ENCODE measurements at places on chromosomes 16 and 17. TPM values are rescaled to one million over a fixed set of nuclear protein-coding genes. Genes with fewer than 3 reads are reported as not detected.

GRCh38 chr16:50313596-50314478, 47.5 kb downstream of the ADCY7 start:
- H3K4me1 ChIP-seq: peaks cover 28% of the 10 kb centered on the region
- H3K36me3 ChIP-seq: peaks cover 5% of the 10 kb centered on the region
- no peaks in the 10 kb centered on the region for H3K27me3 ChIP-seq

DNA sequence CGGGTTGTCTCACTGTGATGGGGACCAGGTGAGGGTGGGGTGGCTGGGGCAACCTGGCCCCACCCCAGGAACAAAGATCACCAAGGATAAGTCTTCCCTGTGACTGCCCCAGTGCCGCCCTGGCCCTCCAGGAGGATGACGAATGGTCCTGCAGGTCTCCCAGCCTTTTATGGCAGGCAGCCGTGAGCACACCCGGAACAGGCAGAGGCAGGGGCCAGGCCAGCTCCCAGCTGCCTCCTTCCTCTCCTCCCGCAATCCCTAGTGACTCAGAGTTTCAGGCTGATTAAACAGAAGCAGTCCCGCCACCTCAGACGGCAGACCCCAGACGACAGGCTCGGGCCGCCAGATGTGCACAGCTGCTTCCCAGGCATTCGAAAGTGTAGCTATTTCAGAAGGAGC, 13.3 kb downstream of the JUP start:
- no peak overlapping the region for H3K27ac ChIP-seq
- no peak overlapping the region for H3K4me3 ChIP-seq
- no peaks in the 10 kb centered on the region for H3K4me1 ChIP-seq
- no peak for DNase-seq
- no peaks in the 10 kb centered on the region for H3K36me3 ChIP-seq
- peaks cover 5% of the 10 kb centered on the region for H3K27me3 ChIP-seq

DNA sequence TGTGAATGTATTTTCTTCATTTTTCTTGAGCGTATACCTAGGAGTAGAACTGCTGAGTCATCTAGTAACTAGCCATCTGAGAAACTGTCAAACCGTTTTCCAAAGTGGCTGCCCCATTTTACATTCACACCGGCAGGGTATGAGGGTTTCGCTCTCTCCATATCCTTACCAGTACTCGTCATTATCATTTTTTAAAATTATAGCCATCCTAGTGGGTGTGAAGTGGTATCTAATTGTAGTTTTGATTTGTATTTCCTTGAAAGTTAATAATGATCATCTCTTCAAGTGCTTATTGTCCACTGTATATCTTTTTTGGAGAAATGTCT, 6.0 kb downstream of the RNF157 start:
- H3K36me3 ChIP-seq: peaks cover 8% of the 10 kb centered on the region
- no peak for DNase-seq
- H3K4me1 ChIP-seq: peaks cover 29% of the 10 kb centered on the region
- no peaks in the 10 kb centered on the region for H3K27me3 ChIP-seq
- peak overlapping the region; percentile 97 for H3K27ac ChIP-seq

- peaks cover 37% of the 10 kb centered on the region for H3K4me1 ChIP-seq
- H3K4me3 ChIP-seq: no peak overlapping the region
- peaks cover 4% of the 10 kb centered on the region for H3K36me3 ChIP-seq
- no peak for DNase-seq
Observed at GRCh38 chr17:59627770-59628171, 8.1 kb downstream of the CLTC start.

DNA sequence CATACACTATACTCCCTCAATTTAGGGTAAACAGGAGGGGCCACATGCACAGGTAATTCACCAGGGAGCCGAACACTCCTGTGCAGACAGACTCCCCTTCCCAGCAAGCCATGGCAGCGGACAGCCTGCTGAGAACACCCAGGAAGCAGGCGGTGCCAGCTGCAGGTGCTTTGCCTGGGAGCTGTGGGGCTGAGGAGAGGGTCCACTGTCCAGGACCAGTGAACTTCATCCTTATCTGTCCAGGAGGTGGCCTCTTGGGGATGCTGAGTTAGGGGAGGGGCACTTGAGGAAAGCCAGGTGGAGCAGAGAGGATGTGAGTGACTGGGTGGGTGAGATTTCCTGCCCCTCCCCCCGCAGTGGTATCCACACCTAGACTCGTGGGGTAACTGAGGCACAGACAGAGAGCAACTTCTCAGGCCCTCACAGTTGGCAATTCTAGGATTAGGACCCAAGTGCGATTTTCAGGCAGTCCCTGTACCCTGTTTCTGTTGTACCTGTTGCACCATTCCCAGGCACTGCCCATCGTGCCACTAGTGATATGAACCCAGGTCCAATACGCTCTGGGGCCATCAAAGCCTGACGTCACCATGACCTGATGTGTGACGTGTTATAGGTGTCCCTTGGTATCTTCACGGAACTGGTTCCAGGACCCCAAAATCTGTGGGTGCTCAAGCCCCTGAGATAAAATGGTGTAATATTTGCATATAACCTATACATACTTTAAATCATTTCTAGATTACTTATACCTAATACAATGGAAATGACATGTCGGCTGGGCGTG, 1.2 kb downstream of the GRN start:
- peak; percentile 28 for DNase-seq
- peak overlapping the region; percentile 92 for H3K4me3 ChIP-seq
- peaks cover 10% of the 10 kb centered on the region for H3K27me3 ChIP-seq
- peak overlapping the region; percentile 82 for H3K27ac ChIP-seq
- peaks cover 29% of the 10 kb centered on the region for H3K4me1 ChIP-seq

DNA sequence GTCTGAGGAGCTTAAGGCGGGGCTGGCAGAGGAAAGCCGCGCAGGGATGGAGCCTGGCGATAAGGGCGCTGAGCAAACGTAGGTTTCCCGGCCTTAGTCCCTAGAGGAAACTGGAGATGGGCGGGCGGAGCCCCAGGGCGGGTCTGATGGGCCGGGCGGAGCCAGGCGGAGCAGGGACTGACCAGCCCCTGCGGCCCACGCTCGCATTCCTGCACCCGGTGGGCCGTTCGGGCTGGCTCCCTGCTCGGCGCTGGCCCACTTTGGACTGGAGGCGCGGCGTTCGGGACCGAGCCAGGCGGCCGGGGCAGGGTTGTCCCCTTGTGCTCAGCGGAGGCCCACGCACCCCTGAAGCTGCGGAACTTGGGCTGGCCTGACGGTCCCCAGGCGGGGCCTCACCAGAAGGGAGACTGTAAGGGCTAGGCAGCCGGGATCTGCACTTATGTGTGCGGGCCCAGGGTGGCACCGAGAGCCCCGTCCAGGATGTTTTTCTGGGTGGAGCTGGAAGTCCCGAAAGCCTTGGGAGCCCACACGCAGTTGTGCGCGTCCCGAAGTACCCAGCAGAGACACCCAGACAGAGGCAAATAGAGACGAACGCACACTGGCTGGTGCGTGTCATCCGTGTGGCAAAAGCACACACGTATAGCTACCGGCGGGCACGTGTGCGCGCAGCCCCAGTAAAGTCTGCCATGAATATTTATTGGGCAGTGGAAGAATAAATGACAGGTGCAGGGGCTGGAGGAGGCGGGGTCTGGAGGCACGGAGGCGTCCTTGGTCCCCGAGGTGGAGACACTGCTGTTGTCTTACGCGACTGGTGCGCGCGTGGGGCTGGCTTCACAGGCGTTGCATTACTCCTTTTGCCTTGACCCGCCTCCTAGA, 1.4 kb downstream of the PYDC1 start:
- H3K4me1 ChIP-seq: peaks cover 15% of the 10 kb centered on the region
- H3K27ac ChIP-seq: peak overlapping the region; percentile 43
- no peaks in the 10 kb centered on the region for H3K36me3 ChIP-seq
- peak overlapping the region; percentile 81 for H3K4me3 ChIP-seq
- no peak for DNase-seq

GRCh38 chr16:63410594-63410993, 1374.4 kb upstream of the CDH8 start:
- no peaks in the 10 kb centered on the region for H3K27me3 ChIP-seq
- H3K27ac ChIP-seq: no peak overlapping the region
- no peaks in the 10 kb centered on the region for H3K4me1 ChIP-seq
- no peaks in the 10 kb centered on the region for H3K36me3 ChIP-seq

GRCh38 chr17:76432712-76433336, 20.1 kb downstream of the UBE2O start:
- DNase-seq: no peak
- H3K4me3 ChIP-seq: no peak overlapping the region
- H3K27me3 ChIP-seq: no peaks in the 10 kb centered on the region
- H3K4me1 ChIP-seq: peaks cover 13% of the 10 kb centered on the region
- no peaks in the 10 kb centered on the region for H3K36me3 ChIP-seq

GRCh38 chr17:76641501-76641900, 2.1 kb downstream of the ST6GALNAC1 start:
- no peaks in the 10 kb centered on the region for H3K4me1 ChIP-seq
- no peak overlapping the region for H3K27ac ChIP-seq
- no peak overlapping the region for H3K4me3 ChIP-seq
- DNase-seq: no peak

DNA sequence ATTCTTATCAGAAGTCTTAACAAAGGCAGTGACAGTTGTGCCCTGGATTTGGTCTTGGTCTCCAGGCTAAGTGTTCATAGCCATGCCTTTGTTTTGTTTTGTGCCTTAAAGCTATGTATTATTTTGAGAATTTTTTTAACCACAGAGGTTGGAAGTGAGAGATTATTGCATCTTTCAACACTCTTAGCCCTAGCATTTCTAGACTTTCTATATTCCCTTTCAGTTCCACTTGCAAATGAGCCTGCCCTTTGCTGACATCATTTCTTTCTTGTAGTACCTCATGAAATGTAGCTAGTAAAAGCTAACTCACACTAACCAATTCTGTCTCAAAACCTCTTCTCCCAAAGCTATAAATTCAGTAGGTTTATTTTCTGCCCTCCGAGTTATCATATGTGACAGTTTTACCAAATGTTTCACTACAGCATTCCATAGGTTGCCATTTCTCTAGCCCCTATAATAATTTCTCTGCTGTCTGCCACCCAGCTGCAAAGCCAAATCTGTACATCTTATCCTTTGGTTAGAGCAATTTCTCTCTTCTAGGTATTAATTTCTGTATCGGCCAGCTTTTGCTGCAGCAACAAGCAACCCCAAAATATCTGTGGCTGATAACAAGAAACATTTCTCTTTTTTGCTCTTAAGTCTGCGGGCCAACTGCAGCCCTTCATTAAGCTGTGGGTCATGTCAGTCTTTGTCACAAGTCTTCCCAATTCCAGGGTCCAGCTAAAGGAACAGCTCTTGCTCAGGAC, 14.2 kb upstream of the CCL1 start:
- peak overlapping the region; percentile 5 for H3K4me3 ChIP-seq
- H3K27me3 ChIP-seq: no peaks in the 10 kb centered on the region
- peaks cover 23% of the 10 kb centered on the region for H3K4me1 ChIP-seq

DNA sequence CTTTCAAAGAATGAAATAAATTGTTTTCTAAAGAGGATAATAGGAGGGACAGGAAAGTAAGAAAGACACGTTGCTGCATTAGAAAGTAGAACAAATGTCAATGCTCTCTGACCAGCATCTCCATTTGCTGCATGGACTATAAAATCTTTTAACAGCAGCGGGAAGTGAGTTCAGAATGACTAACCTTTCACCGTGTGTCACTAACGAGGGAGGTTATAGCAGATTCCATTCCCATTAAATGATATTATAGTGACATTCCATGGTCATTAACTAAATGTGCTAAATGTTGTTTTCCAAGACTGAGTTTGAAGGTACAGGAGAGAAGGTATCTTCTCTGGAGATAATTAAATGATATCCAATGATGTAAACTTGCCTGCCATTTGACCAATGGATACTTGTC, 127.1 kb upstream of the HS3ST3A1 start:
- DNase-seq: no peak
- no peaks in the 10 kb centered on the region for H3K4me1 ChIP-seq
- no peak overlapping the region for H3K27ac ChIP-seq
- peaks cover 2% of the 10 kb centered on the region for H3K27me3 ChIP-seq
- no peak overlapping the region for H3K4me3 ChIP-seq

DNA sequence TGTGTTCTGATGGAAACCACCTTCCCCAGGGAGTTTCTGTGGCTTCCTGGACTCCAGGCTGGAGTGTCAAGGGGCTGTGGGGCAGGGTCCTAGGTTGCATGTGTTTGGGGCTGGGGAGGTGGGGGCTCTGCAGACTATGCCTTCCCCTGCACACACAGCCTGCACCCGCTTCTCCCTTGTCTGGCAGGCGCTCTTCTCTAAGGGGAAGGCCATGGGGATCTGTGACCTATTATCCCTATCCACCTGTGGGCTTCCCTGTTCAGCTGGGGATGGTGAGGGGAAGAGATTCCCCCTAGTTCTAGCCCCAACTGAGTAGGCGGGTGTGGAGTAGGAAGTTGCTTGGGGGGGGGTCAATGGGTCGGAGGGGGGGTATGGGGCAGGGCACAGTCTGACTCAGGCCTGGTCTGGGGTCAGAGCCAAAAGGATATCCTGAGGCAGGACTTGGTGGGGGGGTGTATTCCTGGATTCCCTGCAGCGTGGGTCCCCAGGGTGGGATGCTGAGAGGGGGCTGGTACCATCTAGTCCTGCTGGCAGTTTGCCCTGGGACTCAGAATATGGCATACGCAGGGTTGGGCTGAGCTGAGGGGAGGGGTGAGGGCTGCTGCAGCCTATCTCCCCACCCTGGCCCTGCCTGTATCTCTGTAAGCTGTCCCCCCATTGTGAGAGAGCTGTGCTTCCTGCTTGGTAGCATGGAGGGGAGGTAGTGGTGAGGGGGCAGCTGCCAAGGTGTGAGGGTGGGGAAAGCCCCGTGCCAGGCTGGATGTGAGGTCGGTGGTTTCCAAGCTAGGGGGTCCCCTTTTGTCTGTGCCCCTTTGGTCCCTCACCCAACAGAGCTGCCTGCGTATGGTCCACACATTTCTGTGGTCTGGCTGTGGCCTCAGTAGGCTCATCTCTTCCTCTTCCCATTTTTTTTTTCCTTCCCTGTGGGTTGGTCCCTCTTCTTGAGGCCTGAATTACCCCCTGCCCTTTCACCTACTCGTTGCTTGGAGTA, 14.7 kb downstream of the RARA start:
- peak; percentile 82 for DNase-seq
- H3K4me1 ChIP-seq: peaks cover 82% of the 10 kb centered on the region
- H3K4me3 ChIP-seq: peak overlapping the region; percentile 93
- peak overlapping the region; percentile 99 for H3K27ac ChIP-seq
- H3K27me3 ChIP-seq: no peaks in the 10 kb centered on the region
- H3K36me3 ChIP-seq: no peaks in the 10 kb centered on the region

DNA sequence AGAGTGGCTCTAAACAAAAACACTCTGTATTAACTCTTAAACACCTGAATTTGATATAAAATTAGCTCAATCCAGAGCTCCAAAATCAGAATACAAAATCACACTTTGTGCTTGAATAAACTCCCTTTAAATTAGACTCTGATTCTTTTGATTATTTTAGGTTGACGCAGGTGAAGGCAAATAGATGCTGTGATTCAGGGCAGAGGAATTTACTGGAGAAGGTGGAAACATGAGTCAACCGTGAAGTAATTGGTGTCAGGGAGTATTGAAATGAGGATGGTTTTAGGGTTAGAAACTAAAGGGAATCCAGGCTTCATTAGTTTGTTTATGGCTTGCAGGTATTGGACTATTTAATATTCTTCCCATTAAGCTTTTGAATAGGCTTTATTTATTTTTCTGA, 37.1 kb upstream of the TEKT1 start:
- no peak overlapping the region for H3K4me3 ChIP-seq
- no peak overlapping the region for H3K27ac ChIP-seq
- peaks cover 16% of the 10 kb centered on the region for H3K27me3 ChIP-seq
- no peak for DNase-seq
- H3K36me3 ChIP-seq: no peaks in the 10 kb centered on the region

- no peak overlapping the region for H3K27ac ChIP-seq
- DNase-seq: no peak
- H3K36me3 ChIP-seq: no peaks in the 10 kb centered on the region
Observed at GRCh38 chr16:68396481-68396880, 51.8 kb downstream of the SMPD3 start.

The SLC16A13 gene
- 19.1 TPM for total RNA-seq

The JUP gene
- 1.0 TPM for total RNA-seq

The MVD gene
- total RNA-seq: 124 TPM

The KRT24 gene
- total RNA-seq: not detected
